ENCODE measurements at places on chromosomes 13 and 19.

- no peak for DNase-seq
These were observed 365.4 kb downstream of the ITGBL1 start for GRCh38 chr13:101817898-101818297.

DNA sequence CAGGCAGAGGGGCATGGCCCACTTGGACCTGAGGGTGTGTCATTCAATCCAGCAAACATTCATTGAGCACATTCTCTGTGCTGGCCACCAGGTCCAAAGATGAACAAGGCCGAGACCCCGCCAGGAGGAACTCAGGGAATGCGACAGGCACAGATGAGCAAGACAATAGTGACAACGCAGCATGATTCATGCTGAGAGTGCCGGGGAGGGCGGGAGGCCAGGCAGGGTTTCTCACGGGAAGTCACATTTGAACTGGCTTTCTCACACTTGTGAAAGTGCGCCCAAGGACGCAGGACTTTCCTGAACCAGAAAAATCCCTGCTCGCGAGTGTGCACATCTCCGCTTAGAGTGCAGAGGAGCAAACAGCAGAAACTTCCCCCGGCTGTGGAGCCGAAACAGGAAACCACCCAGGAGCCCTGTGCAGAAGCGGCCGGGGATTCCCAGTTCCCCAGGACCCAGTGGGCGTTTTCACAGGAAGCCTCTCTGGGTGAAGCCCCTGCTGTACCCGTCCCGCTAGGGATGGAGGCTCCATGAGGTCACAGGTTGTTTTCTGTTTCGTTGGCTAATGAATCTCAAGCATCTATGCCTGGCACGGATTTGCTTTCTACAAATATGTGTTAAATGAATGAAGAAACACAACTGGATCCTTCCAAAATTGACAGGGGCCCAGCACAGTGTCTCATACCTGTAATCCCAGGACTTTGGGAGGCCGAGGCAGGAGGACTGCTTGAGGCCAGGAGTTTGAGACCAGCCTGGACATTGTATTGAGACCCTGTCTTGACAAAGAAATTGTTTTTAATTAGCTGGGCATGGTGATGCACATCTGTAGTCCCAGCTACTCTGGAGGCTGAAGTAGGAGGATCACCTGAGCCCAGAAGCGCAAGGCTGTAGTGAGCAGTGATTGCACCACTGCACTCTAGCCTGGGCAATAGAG lies 68.4 kb upstream of the TM9SF2 start:
- DNase-seq: no peak

DNA sequence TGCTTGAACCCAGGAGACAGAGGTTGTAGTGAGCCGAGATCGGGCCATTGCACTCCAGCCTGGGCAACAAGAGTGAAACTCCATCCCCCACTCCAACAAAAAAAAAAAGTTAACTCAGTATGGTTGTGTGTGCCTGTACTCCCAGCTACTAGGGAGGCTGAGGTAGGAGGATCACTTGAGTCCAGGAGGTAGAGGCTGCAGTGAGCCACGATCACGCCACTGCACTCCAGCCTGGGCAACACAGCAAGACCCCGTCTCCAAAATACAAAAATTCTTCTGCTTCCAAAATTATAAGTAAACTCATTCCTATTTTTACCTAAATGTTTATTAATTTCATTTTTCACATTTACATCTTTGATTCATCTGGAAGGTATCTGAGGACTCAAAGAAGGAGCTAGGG lies 14.4 kb downstream of the PNMA8A start:
- DNase-seq: no peak

DNA sequence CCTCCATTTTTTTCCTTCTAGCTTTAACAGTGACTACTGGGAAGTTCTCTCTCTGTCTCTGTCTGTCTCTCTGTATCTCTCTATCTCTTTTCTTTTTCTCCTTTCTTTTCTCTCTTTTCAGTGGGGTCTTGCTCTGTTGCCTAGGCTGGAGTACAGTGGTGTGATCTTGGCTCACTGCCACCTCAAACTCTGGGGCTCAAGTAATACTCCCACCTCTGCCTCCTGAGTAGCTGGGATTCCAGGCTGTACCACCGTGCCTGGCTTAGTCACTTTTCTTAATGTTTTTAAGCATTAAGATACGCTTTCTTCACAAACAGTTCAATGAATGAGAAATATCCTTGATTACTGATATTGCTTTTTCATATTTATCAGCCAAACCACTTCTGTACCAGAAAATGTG lies 13.1 kb downstream of the PCCA start:
- DNase-seq: no peak

GRCh38 chr19:47896773-47897172 lies 10.7 kb upstream of the SULT2A1 start:
- no peak for DNase-seq

DNA sequence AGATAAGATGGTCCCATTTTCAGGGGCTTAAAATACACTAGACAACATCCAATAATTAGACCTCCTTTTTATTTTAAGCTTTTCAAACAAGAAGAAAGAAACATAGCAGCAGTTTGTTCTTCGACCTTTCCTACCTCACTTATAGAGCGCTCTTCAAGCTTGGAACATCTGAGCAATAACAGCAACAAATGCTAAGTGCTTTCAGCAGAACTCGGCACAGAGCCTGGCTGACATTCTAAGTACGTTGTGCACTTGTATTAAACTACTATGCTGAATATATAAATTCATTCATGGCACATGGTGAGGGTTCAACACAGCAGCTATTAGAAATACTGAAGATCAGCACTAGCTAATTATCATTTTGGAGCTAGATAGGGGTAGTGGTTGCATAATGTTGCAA lies 256.1 kb upstream of the MAB21L1 start:
- DNase-seq: no peak

- DNase-seq: no peak
These were observed 9.2 kb downstream of the ADGRE2 start for GRCh38 chr19:14769201-14769600.

DNA sequence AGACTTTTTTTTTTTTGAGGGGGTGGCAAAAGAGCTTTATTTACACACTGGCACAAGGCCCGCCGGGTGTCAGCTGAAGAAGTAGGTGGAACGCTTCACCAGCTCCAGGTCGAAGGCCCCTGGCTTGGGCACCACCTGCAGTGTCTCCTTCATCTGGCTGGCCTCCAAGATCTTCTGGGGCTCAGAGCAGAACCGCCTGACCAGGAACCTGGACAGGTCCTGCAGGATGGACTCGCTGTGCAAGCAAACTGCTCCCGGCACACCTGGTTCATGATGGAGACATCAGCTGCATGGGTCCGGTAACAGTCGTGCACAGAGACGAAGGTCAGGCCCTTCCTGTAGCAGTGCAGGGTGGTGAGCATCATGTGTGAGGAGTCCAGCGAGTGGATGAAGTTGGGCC lies 4.4 kb upstream of the CYP4F2 start:
- DNase-seq: no peak

Measured in AG04450 (cell line).